Activated CD4-positive, alpha-beta T cell treated with anti-CD3 and anti-CD28 coated beads for 36 hours (primary cell): ENCODE measurements at places on chromosomes 2 and 18. TPM values are rescaled to one million over a fixed set of nuclear protein-coding genes. Genes with fewer than 3 reads are reported as not detected.
A peak's percentile ranks its signal among the peaks of the same experiment; 100 is the strongest.

Gene CRYGD
- not detected for total RNA-seq

Gene IL36G
- total RNA-seq: not detected

Gene MRPL30
- 31.2 TPM for total RNA-seq

Gene RPRM
- total RNA-seq: not detected

Gene RAB6C
- not detected for total RNA-seq

Gene OTOS
- total RNA-seq: not detected

Gene GALR1
- not detected for total RNA-seq

Gene UPP2
- not detected for total RNA-seq

- no peaks in the 10 kb centered on the region for H3K4me1 ChIP-seq
- H3K27ac ChIP-seq: no peak overlapping the region
- H3K27me3 ChIP-seq: peaks cover 8% of the 10 kb centered on the region
- DNase-seq: no peak
- no peaks in the 10 kb centered on the region for H3K36me3 ChIP-seq
Observed at GRCh38 chr18:79851489-79851888, 53.8 kb downstream of the KCNG2 start.

DNA sequence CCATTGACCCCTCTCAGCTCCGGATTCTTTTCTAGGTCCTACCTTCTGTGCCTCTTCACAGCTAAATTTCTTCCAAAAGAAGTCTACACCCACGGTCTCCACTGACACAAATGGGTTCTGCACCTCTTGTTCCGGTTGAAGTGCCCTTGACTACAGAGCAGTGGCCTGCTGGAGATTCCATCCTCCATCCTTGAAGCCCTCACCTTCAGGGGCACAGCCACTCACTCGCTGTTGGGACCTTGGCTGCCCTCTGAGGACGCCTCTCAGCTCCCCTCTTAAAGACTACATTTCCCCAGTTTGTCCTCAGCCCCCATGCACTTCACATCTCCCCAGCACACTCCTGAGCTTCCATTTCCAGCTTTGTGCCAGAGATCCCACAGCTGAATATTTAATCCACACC is 226.3 kb downstream of the ATAD2B start:
- no peak for DNase-seq
- H3K4me1 ChIP-seq: no peaks in the 10 kb centered on the region
- no peak overlapping the region for H3K4me3 ChIP-seq

DNA sequence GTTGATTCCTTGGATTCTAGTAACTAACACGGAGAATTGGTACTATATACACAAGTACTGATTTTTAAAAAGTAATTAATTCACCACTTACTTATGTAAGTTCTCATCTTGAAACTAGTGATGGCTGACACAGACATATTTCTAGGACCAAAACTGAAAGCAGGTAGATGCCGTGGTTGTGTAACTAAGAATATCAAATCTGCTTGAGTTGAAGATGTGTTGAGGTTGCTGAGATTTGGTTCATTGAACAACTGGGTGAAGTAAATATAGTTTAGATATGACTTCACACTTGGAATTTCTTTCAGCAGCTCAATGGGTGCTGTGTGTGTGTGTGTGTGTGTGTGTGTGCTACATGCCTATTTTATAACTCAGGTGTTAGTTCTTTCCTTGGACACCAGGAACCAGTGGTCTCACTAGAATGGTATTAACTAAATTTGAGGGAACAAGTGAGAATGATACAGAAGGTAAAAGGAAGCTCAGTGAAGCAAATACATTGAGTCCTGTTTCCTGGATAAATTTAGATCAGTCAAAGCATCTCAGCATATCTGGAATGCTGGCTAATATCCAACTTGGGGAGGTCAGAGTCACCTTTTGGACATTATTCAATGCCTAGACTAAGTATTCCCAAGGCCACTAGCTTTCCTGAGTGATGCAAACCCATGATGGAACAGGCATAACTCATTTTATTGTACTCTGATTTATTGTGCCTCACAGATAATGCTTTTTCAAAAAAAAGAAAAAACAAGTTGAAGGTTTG is 110.7 kb upstream of the ZEB2 start:
- H3K27ac ChIP-seq: no peak overlapping the region
- H3K36me3 ChIP-seq: no peaks in the 10 kb centered on the region
- peaks cover 7% of the 10 kb centered on the region for H3K27me3 ChIP-seq

DNA sequence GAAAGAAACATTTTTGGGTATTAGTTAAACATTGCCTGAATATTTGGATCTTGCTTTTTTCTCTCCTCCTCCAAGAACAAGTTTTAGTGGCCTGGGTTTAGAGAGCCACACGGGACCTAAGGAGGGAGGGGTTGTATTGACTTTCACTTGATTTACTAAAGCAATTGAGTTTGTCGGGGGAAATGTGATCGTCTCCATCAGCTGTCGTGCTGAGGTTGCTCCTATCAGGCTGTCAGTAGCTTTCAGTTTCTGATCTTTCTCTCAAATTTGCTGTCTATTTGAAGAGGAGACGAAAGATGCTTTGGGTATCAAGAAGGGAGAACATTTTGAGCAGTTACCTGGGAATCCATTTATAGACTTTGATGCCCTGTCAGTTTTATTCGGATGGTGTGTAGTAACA is 106.0 kb downstream of the SETBP1 start:
- no peak for DNase-seq
- no peak overlapping the region for H3K4me3 ChIP-seq
- peaks cover 3% of the 10 kb centered on the region for H3K27me3 ChIP-seq
- H3K36me3 ChIP-seq: no peaks in the 10 kb centered on the region
- H3K27ac ChIP-seq: no peak overlapping the region

DNA sequence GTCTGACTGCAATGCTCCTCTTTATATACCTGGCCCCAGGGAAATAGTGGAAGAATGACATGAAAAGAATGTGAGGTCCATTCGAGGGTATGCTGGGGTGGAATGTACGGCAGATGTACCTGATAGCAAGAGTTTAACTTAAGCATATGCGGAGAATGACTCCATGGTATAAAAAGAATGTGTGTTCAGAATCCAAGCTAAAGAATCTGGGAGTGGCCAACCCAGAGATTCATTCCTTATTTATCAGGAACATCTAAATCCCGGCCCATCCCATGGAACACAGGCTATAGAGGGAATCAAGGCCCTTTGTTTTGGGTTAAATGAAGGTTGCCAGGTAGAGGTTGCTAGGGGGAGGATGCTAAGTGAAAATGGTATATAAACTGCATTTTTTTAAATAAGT is 150.0 kb downstream of the ZNF385B start:
- no peaks in the 10 kb centered on the region for H3K36me3 ChIP-seq
- no peak overlapping the region for H3K27ac ChIP-seq
- H3K4me1 ChIP-seq: no peaks in the 10 kb centered on the region

GRCh38 chr2:176424746-176425145 is 155.5 kb downstream of the MTX2 start:
- DNase-seq: no peak
- H3K27ac ChIP-seq: no peak overlapping the region
- H3K27me3 ChIP-seq: peaks cover 20% of the 10 kb centered on the region
- no peaks in the 10 kb centered on the region for H3K36me3 ChIP-seq
- no peak overlapping the region for H3K4me3 ChIP-seq
- no peaks in the 10 kb centered on the region for H3K4me1 ChIP-seq

GRCh38 chr18:9140381-9140780 is 3.8 kb downstream of the ANKRD12 start:
- no peaks in the 10 kb centered on the region for H3K27me3 ChIP-seq
- peak overlapping the region; percentile 92 for H3K27ac ChIP-seq
- H3K36me3 ChIP-seq: peaks cover 39% of the 10 kb centered on the region
- no peak for DNase-seq

- H3K27me3 ChIP-seq: no peaks in the 10 kb centered on the region
- H3K4me1 ChIP-seq: peaks cover 6% of the 10 kb centered on the region
- H3K4me3 ChIP-seq: no peak overlapping the region
- H3K27ac ChIP-seq: no peak overlapping the region
Observed at GRCh38 chr2:112340475-112341267, 65.3 kb downstream of the ZC3H6 start.

DNA sequence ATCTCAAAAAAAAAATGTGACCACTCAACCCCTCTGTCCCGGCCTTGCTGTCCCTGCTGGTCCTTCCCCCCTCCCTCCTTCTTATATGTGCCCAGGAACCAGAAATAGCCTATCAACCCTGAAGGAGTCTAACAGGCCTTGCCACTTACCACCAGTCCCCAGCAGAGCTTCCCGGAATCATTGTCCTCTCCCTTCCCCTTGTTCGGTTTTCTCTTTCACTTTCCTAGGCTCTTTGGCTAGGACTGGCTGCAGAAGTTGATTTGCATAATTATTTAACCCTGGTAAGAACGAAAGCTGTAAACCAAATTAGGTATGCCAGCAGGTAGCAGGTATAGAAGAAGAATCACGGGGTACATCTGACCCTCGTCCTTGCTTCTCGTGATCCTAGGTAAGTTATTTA is 72.6 kb upstream of the ZNF532 start:
- DNase-seq: no peak
- peaks cover 12% of the 10 kb centered on the region for H3K27me3 ChIP-seq
- H3K4me1 ChIP-seq: no peaks in the 10 kb centered on the region
- H3K36me3 ChIP-seq: no peaks in the 10 kb centered on the region
- no peak overlapping the region for H3K4me3 ChIP-seq

DNA sequence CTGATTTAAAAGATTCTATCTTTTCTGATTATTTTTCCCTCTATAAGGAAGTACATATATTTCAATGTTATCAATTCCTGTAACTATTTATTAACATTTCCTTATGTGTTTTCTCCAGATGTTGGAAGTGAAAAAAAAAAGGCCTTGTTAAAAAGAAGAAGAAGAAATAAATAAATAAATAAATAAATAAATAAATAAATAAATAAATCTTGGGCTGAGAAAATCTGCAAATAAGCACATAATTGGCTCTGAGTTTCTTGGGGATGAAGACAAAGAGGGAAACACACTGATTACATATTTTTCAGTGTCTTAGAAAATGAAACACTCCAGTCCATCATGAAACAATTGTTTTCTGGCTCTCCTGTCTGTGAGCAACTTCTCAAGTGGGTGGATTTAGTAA is 21.1 kb upstream of the MBOAT2 start:
- H3K4me3 ChIP-seq: no peak overlapping the region
- no peaks in the 10 kb centered on the region for H3K36me3 ChIP-seq
- DNase-seq: no peak
- peaks cover 16% of the 10 kb centered on the region for H3K27me3 ChIP-seq
- H3K4me1 ChIP-seq: no peaks in the 10 kb centered on the region

DNA sequence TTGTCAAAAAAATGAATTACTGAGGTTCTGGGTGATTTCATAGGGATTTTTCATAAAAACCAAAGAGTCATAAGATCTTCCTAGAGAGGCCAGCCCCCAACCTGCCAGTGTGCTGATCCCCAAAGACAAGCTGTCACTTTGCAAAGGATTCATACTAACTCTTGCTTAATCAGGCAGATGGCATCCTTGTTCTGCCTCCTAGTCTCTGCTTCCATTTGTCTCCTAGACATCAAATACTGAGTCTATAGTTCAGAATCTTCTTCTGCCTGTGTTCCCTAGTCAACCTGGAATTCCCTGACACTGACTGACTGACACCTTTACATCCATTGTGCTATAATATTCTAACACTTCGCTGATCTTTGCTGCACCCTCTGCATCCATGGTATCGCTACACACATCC is 84.9 kb downstream of the SLC8A1 start:
- H3K27ac ChIP-seq: no peak overlapping the region
- H3K27me3 ChIP-seq: no peaks in the 10 kb centered on the region
- DNase-seq: no peak
- H3K36me3 ChIP-seq: no peaks in the 10 kb centered on the region

GRCh38 chr2:133655610-133656009 is 87.3 kb upstream of the NCKAP5 start:
- no peaks in the 10 kb centered on the region for H3K36me3 ChIP-seq
- no peak for DNase-seq
- H3K4me3 ChIP-seq: no peak overlapping the region
- no peaks in the 10 kb centered on the region for H3K4me1 ChIP-seq
- H3K27ac ChIP-seq: no peak overlapping the region

GRCh38 chr2:29326926-29327325 is 211.7 kb downstream of the CLIP4 start:
- no peaks in the 10 kb centered on the region for H3K36me3 ChIP-seq
- H3K27me3 ChIP-seq: peaks cover 4% of the 10 kb centered on the region
- H3K4me1 ChIP-seq: peaks cover 4% of the 10 kb centered on the region
- H3K4me3 ChIP-seq: no peak overlapping the region
- no peak for DNase-seq
- no peak overlapping the region for H3K27ac ChIP-seq

DNA sequence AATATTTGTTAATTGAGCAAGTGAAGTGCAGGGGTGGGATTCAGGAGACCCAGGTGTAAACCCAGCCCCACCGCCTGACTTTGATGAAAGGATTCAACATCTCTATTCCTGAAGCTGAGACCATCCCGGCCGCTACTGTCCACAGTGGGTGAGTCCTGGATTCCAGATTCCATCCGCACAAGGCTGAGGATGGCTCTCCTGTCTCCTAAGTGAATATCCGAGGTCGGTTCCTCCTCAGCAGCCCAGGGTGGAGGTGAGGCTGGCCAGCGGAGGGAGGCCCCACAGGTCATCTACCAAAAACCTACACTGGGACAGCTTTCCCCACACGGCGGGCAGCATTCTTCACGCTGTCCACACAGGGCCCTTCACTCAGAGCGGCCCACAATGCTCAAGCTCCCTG is 57.6 kb downstream of the ACKR3 start:
- no peak overlapping the region for H3K4me3 ChIP-seq
- H3K27me3 ChIP-seq: no peaks in the 10 kb centered on the region
- no peaks in the 10 kb centered on the region for H3K4me1 ChIP-seq
- no peaks in the 10 kb centered on the region for H3K36me3 ChIP-seq
- DNase-seq: no peak

DNA sequence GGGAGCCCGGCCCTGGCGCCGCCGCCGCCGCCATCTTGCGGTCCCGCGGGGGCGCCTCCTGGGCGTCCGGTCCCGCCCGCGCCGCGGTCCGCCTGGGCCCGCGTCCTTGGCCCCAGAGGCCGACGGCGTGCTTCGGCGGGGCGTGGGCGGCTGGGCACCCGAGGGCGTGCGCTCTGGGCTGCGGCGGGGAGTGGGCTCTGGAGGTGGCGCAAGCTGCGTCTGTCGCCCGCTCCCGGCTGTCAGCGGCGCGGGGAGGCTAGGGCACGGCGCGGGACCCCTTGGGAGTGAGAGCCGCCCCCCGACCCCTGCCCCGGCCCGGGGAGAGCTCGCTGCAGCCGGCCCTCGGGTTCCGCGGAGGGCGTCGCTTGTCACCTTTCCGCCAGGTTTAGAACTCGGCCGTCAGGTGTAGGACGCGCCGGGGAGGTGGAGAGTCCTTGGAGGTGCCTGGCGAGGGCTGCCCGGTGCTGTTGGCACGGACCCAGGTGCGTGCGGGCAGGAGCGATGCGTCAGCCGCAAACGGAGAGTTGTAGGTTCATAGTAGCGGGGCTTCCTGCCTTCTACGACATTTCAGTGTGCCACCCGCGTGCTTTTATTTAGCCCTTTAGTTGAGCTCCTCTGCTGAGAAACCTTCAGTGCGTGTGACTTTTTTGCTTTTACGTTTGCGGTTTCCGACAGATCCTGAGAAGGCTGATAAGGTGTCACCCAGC is 921 bp downstream of the VAPA start:
- DNase-seq: peak; percentile 88
